Tongue (tissue), 3 donors: ENCODE measurements at places on chromosomes 2 and 18.

- DNase-seq = no peak
These were observed 26.7 kb downstream of the GPC1 start for GRCh38 chr2:240462073-240462706.

DNA sequence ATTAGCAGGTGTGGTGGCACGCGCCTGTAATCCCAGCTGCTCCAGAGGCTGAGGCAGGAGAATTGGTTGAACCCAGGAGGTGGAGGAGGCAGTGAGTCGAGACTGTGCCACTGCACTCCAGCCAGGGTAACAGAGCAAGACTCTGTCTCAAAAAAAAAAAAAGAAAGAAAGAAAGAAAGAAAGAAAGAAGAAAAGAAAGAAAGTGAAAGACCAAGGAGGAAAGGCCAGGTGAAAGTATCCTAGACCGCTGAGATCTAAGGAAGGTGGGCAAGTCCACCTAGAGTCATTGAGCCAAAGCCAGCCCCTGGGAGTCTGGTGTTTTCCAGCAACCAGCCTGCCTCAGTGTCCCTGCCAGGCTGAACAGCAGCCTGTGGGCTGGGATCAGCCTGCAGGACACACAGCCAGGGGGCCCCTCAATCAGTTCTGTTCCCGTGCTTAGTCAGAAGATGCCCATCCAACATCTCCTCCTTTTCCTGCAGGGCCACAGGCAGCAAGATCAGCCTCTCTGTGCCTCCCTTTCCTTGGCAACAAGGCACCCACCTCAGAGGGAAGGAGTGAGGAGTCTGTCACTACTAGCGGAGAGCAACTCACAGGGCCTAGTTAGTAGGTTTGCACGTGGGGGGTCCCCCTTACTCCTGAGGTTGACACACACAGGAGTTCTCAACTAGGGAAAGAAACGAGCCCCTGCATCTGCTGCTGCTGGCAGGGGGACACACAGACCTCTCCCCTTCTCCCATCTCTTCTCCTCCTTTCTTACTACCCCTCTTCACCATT is 64.1 kb downstream of the SMAD7 start:
- no peak for DNase-seq

DNA sequence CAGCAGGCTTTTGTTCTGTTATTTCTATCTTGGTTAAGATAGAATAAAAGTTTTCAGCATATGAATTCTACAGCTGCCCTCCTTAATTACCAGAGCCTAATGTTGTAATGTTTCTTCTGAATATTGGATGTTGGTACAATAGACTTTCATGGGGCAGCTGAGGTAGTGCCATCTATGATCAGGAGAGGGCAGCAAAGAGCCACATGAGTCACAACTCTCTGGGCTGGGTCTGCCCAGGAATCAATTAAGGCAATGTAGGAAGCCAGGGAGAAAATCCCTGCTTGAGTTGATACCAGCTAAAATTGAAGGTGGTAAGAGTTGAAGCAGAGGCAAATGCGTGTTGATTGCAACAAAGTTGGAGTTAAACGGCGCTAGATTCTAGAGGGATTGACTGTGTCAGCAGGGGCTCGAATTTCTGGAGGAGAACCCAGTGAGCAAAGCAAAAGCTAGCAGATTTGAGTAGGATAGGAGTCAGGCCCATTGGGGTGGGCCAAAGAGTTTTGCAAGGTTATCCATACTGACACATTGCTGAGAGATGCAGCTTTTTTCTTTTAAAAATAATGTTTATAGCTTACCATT is 10.6 kb upstream of the MC5R start:
- peak; percentile 80 for DNase-seq

DNA sequence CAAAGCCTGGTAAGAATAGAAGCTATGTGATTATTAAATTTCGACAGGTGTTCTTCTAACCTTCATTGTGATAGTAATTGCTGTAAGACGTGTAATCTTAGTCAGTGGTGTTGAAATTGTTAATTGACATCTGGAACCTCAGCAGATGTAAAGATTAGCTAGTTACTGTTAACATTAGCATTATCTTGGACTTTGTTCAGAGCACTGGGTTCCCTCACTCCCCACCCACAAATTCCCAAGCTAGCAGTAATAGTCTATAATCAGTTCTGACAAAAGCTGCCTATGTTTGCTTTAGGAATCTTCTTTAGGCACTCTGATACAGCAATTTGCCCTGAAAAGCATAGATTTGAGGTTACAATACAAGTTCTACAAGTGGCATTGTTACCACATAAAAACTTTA is 233.7 kb downstream of the EN1 start:
- no peak for DNase-seq

DNA sequence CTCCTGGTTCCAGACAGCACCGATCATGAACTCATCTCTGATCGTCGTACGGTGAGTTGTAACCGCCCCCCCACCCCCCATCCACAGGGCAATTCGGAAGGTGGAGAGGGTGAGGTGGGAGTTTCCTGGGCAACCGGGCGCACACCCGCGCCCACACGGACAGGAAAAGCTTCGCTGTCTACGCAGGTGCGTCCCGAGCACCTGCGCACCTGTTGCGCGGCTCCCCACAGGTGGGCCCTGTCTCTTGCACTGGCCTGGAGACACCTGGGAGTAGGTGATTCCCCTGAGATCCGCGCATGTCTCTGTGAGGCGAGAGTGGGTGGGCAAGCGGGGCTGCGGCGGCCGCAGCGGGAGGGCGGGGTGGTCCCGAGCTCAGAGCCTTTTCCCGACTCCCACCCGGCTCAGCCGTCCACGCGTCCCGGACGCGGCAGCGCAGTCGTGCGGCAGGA is 459 bp upstream of the ATP6V1C2 start:
- DNase-seq = no peak

- no peak for DNase-seq
These were observed 484 bp downstream of the AFF3 start for GRCh38 chr2:100141906-100142305.

DNA sequence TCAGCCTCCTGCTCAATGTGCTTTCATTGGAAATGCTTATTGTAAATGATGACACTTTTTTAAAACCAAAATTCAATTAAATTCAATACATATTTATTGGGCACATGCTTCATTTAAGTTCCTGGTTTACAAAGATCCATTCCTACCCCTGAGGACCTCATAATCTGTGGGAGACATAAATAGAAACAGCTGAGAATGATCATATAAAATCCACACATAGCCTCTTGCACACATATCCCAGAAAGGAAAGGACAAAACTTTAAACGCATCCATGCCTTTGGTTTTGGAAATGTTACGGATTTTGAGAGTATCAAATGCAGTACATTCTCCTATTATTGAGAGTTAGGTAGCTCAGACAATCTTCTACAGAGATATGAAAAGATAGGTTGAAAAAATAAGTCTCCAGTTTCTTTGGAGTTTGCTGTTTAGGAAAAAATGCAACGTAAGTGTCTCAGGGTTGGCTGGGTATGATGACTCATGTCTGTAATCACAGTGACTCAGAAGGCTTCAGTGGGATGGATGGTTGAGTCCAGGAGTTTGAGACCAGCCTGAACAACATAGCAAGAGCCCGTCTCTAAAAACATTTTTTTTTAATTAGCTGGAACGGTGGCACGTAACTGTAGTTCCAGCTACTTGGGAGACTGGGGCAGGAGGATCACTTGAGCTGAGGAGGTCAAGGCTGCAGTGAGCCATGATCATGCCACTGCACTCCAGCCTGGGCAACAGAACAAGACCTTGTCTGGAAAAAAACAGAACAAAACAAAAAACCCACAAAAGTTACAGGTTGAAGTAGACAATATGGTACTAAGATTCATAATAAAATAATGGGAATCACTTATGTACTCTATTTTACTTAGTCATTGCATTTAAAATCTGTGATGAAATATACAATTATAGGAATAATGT is 3.9 kb upstream of the PRELID3A start:
- no peak for DNase-seq

DNA sequence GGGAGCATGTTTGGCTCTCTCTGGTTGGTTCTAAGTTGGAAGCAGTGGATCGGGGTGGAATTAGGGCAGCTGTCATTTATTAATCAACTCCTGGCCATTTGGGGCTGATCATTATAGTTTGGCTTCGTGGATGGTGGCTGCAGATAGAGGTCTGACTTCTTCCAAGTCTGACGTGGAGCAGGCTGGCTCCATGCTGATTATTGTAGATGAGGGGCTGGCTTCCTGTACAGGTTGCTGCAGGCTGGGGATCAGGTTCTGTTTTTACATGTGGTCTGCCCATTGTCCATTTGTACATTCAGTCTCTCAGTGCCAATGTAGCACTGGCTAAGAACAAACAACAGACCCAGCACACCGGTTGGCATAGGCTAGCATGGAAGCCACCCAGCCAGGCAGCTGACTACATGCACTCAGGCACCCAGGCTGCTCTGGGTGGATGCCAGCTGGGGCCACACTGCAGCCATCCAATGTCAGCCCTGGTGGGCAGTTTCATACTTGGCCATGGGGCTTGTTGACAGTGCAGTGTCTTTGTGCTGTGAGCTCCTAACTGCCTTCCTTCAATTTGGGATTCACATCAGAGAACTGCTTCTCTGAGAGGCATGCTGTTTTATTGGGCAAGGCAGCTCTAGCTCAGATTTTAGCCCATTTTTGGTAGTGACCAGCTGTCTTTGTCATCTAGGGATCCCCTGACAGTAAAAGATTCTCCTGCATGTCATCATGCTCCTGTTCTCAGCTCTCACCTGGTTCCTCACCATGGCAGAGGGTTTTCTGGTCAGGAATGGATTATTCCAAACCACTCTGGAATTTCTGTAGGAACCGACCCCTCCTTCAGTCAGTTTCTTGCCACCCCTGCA is 25.4 kb downstream of the NPAS2 start:
- DNase-seq = no peak
